Activated CD4-positive, alpha-beta T cell treated with anti-CD3 and anti-CD28 coated beads, Interleukin-2, amount 50 U/mL, for 48 hours (primary cell): ENCODE measurements at places on chromosomes 1 and 21.

DNA sequence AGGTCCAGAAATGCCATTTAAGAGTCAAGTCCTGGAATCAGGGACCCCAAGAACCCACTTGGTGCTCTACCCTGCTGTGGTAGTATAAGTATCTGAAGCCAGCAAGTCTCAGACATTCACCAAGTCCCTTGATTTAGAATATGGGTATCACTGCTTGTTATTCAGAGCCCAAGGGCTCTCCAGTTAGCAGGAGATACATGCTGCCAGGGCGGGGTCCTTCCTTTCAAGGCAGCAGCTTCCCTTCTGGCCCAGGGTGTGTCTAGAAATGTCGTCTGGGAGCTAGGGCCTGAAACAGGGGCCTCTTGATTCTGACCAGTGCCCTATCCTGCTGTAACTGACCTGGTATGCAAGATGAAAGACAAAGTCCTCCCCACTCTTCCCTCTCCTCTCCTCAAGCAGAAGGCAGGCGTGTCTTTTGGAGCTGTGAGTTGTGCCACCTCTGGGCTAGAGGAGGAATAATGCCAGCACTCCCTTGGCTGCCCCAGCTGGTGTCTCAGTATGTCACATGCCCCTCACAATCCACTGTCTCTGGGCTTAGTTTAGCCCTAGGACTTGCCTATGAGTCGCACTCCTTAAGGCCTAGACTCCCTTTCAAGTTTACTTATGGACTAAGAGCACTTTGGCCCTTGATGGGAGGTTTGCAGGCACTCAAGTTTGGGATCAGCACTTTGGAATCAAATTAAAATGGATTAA lies 200.2 kb downstream of the MRPL39 start:
- no peak for DNase-seq

DNA sequence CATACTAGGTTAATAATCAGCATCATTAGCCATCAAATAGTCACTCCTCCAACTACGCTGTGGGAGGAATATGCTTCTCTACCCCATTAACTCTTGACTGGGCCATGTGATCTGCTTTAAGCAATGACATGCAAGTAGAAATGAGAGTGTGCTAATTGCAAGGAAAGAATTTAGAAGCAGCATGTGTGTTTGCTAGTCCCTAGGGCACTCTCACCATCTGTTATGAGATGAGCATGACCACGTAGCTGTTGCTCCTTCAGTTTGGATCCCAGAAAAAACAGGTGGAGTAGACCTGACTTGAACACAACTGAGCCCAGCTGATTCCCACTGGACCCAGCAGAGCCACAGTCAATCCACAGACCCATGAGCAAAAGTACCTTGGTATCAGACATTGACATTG lies 19.7 kb upstream of the RGS7 start:
- DNase-seq, result no peak

DNA sequence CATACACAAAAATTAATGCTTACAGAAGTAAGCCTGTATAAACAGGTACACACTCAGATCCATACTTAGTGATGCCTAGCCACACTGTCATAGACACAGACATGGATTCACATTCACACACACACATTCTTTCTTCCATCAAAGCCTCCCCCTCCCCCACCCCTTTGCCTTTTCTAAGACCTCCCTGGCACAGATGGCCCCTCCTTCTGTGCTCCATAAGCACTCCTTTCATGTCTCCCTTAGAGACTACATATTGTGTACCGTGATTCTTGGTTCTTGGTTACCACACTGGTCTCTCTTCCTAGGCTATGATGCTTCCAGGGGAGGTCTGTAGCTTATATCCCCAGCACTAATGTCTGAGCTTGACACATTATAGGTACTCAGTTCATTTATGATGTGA lies 2.0 kb upstream of the NHLH2 start:
- no peak for DNase-seq

DNA sequence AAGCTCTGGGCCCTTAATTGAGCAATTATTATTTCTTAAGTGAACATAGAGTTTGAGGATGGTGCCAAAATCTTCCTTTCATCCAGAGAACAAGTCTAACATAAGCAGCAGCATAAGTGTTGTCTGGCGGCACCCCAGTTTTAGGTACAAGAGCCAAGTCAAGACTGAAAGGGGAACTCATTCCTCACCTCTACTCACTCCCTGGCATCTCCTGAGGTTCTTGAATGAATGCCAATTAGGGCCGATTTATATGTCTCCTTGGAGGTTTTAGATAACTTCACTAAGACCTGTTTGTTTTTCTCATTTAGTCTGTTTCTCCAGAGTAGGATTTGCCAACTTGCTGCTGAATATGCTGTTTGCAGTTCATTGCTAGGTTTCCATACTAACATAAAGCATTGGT lies 42.6 kb upstream of the ADGRL2 start:
- no peak for DNase-seq

- DNase-seq, result no peak
These were observed 159.7 kb downstream of the PTGER3 start for GRCh38 chr1:70887936-70888335.

- no peak for DNase-seq
These were observed 20.4 kb upstream of the TTC4 start for GRCh38 chr1:54695221-54695620.

GRCh38 chr1:218829097-218829496 lies 344.6 kb upstream of the LYPLAL1 start:
- no peak for DNase-seq

- DNase-seq, result no peak
These were observed 32.6 kb upstream of the TLR5 start for GRCh38 chr1:223175633-223176032.
